Muscle of leg (tissue), 16 donors: ENCODE measurements at places on chromosomes 5 and 9. TPM values are rescaled to one million over a fixed set of nuclear protein-coding genes. Genes with fewer than 3 reads are reported as not detected.

Gene ABLIM3
- total RNA-seq: 33.2 TPM

Gene NMUR2
- 0.18 TPM for total RNA-seq

Gene MED22
- 22.7 TPM for total RNA-seq

Gene PCSK1
- total RNA-seq: not detected

Gene RAI14
- total RNA-seq: 25.7 TPM

Gene PHF24
- total RNA-seq: 0.09 TPM

Gene CDKN2A
- 0.22 TPM for total RNA-seq

Gene LOX
- total RNA-seq: 51.9 TPM

Gene CLINT1
- 39.9 TPM for total RNA-seq

Gene ROPN1L
- 0.13 TPM for total RNA-seq

Gene CREBRF
- 15.5 TPM for total RNA-seq

Gene OR13D1
- not detected for total RNA-seq

Gene PCDHB5
- total RNA-seq: 3.1 TPM

Gene ZNF367
- 5.8 TPM for total RNA-seq

Gene ZNF454
- 4.9 TPM for total RNA-seq

Gene CARD6
- total RNA-seq: 2.2 TPM

Gene SLC36A3
- total RNA-seq: not detected

Gene IL5
- not detected for total RNA-seq

Gene CER1
- total RNA-seq: 0.22 TPM

Gene NR6A1
- total RNA-seq: 0.58 TPM

Gene SPINK13
- not detected for total RNA-seq

Gene FRRS1L
- total RNA-seq: 1.9 TPM

Gene PCDHGB6
- total RNA-seq: 3.0 TPM
